ENCODE measurements at places on chromosomes 7 and 10.
A peak's percentile ranks its signal among the peaks of the same experiment; 100 is the strongest.

- H3K27ac ChIP-seq = no peak overlapping the region
- no peak for DNase-seq
- peaks cover 10% of the 10 kb centered on the region for H3K36me3 ChIP-seq
- H3K4me1 ChIP-seq = no peaks in the 10 kb centered on the region
- no peak overlapping the region for H3K4me3 ChIP-seq
These were observed 7.1 kb upstream of the GSTO1 start for GRCh38 chr10:104247513-104248146.

DNA sequence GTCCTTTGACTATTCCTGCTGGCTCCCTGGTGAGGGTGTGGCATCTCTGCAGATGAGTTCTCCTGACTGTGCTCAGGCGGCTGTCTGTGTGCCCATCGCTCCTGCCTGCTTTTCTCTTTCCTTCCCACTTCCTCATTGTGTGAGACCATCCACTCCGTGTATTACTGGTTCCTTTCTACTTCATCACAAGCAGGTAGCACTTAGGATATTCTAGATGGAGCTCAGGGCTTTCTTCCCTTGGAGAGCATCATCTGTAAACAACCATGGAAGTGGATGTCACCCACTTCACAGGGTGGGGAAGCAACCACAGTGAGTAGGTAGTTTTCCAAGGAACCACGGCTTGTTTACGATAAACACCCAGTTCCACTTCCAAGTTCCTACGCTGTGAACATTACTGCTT, 15.7 kb downstream of the DNAJB6 start:
- no peak for DNase-seq
- peaks cover 14% of the 10 kb centered on the region for H3K27me3 ChIP-seq
- peaks cover 50% of the 10 kb centered on the region for H3K4me1 ChIP-seq
- H3K36me3 ChIP-seq = peaks cover 20% of the 10 kb centered on the region

GRCh38 chr10:133275684-133276092, 980 bp downstream of the ADAM8 start:
- no peaks in the 10 kb centered on the region for H3K36me3 ChIP-seq
- no peaks in the 10 kb centered on the region for H3K4me1 ChIP-seq
- no peak for DNase-seq
- H3K4me3 ChIP-seq = no peak overlapping the region
- no peaks in the 10 kb centered on the region for H3K27me3 ChIP-seq
- no peak overlapping the region for H3K27ac ChIP-seq

DNA sequence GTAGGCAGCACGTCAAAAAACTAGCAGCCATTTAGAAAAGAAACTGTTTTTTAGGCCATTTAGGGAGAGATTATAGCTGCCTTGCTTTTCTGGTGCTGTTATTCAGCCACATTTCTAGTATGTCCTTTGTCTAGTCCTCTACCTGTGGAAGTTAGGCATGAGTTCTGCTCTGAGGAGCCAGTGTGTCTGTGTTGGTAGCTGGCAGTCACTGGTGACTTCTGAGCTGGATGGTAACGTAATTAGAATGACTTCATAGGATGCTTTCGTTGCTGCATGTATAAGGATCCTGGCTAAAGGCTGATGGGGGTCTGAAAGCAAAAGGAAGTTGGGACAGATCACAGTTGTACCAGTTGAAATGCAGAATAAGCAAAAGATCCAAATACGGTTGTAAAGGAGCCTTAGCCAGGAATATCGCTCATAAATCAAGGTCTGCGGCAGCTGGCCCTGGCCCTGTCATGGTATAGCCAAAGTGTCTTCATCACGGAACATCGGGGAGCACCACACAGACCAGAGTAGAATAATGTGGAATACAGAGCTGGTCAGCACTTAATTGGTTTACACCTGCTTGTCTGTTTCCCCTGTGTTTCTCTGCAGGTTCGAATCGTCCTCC, 226.7 kb downstream of the EXOC4 start:
- DNase-seq = no peak
- H3K36me3 ChIP-seq = no peaks in the 10 kb centered on the region
- H3K27ac ChIP-seq = no peak overlapping the region
- H3K27me3 ChIP-seq = peaks cover 1% of the 10 kb centered on the region

- peak overlapping the region; percentile 90 for H3K4me3 ChIP-seq
- H3K27me3 ChIP-seq = peaks cover 10% of the 10 kb centered on the region
- DNase-seq = peak; percentile 55
- no peaks in the 10 kb centered on the region for H3K4me1 ChIP-seq
- H3K36me3 ChIP-seq = peaks cover 6% of the 10 kb centered on the region
- H3K27ac ChIP-seq = peak overlapping the region; percentile 61
These were observed 6.3 kb upstream of the ZNF736 start for GRCh38 chr7:64307254-64308015.

DNA sequence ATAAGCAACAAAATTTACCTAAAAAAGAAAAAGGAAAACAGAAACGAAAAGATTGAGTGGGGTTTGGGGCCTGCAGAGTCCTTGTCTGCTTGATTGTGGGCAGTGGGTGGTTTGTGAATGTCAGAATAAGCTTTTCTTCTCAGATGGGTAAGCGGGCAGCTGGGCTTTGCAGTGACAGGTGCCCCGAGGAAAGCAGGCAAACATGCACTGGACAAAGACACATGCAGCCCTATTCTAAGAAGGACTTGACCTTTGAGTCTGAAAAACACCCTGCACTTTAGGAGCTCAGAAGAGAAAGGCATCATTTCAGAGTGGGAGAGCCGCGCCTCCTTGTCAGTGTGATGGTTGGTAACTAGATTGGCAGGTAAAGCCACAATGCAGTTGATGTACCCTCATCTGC, 562.7 kb downstream of the PTPRN2 start:
- no peak for DNase-seq
- peaks cover 10% of the 10 kb centered on the region for H3K27me3 ChIP-seq
- H3K27ac ChIP-seq = no peak overlapping the region
- H3K4me3 ChIP-seq = no peak overlapping the region
- H3K4me1 ChIP-seq = no peaks in the 10 kb centered on the region

GRCh38 chr10:117884093-117884492, 162.6 kb downstream of the RAB11FIP2 start:
- H3K27me3 ChIP-seq = no peaks in the 10 kb centered on the region
- H3K36me3 ChIP-seq = no peaks in the 10 kb centered on the region
- no peak for DNase-seq
- no peak overlapping the region for H3K27ac ChIP-seq
- H3K4me1 ChIP-seq = no peaks in the 10 kb centered on the region
- H3K4me3 ChIP-seq = no peak overlapping the region

DNA sequence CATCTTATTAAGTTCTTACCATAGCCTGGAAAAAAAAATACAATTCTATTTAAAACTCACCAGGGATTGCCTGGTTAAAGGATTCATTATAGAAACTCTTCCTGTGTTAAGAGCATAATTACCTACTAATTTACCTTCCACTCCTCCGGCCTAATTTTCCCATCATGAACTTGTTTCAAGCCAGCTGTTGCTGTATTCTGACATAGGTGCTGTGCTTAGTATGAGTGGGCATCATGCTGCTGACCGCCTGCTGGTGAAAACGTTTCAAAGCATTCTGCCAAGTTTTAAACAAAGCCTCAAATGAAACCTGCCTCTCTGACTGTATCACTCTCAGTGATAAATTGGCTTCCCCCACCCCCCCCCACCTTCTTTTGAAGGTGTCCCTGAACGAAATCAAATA, 47.8 kb upstream of the KCNMA1 start:
- no peak overlapping the region for H3K4me3 ChIP-seq
- H3K4me1 ChIP-seq = no peaks in the 10 kb centered on the region
- H3K27ac ChIP-seq = no peak overlapping the region
- DNase-seq = no peak
- H3K36me3 ChIP-seq = no peaks in the 10 kb centered on the region

GRCh38 chr10:73810735-73811465, 498 bp downstream of the NDST2 start:
- peak; percentile 27 for DNase-seq
- peaks cover 23% of the 10 kb centered on the region for H3K4me1 ChIP-seq
- peaks cover 36% of the 10 kb centered on the region for H3K36me3 ChIP-seq

GRCh38 chr7:40859965-40860543, 725.2 kb downstream of the SUGCT start:
- no peak overlapping the region for H3K27ac ChIP-seq
- H3K4me3 ChIP-seq = no peak overlapping the region
- H3K27me3 ChIP-seq = no peaks in the 10 kb centered on the region
- H3K4me1 ChIP-seq = no peaks in the 10 kb centered on the region
- no peaks in the 10 kb centered on the region for H3K36me3 ChIP-seq

DNA sequence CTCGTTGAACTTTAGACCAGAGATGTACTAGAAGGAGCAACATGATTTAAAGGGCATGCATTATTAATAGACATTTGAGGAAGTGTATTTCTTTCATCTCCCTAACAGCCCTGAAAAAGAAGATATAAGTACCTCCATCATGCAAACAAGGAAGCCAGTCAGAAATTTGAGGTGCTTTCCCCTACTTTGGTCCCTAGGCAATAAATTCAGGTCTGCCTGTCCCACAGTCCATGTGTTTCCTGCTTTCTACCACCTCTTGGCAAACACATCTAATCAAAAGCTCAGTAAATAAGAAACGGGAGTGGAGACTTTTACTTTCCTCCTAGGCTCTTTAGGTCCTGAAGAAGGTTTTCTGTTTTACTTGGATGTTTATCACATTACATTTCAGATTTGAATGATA, 5.2 kb upstream of the SEMA3C start:
- no peak for DNase-seq
- H3K27ac ChIP-seq = no peak overlapping the region
- H3K4me1 ChIP-seq = peaks cover 2% of the 10 kb centered on the region
- H3K4me3 ChIP-seq = no peak overlapping the region
- H3K36me3 ChIP-seq = no peaks in the 10 kb centered on the region

DNA sequence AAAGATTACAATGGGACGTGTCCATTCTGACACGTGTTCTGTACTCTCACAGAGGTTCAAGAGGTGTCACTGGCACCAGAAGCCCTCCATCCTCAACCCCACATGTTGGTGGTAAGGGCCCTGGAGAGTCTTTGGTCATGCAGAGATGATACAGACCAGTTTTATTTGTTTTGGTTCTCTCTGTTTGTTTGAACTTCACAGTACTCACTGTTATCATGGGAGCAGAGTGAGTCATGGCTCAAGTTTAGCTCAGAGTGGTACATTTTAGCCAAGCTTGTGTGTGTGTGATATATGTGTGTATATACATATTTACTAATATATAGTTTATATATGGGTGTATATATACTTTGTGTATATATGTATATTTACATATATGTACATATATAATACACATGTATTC, 935.6 kb downstream of the GRID1 start:
- no peaks in the 10 kb centered on the region for H3K27me3 ChIP-seq
- no peak overlapping the region for H3K27ac ChIP-seq
- H3K4me3 ChIP-seq = no peak overlapping the region
- H3K4me1 ChIP-seq = no peaks in the 10 kb centered on the region

DNA sequence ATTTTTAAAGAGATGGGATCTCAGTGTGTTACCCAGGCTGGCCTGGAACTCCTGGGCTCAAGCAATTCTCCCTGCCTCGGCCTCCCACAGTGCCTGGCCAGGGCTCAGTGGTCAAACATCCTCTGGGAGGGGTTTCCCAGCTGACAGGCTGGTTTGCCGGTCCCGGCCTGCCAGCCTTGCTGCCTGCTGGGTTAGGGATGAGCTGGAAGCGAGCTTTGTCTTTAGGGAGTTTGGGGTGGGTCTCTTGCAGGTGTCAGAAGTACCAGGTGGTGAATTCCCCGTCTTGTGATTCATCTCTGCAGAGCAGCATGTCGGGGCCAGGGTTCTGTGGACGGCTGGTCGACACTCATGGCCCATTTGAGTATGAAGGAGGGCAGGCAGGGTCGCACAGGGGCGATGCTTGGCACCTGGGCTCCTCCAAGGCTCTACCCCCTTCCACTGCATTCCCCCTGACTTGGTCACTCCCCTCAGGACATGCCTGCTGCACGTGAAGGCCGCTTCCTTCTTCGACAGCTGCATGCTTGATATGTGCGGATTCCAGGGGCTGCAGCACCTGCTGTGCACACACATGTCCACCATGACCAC, 30.3 kb downstream of the ZAN start:
- peaks cover 7% of the 10 kb centered on the region for H3K4me1 ChIP-seq
- no peak for DNase-seq
- H3K36me3 ChIP-seq = no peaks in the 10 kb centered on the region
- no peak overlapping the region for H3K27ac ChIP-seq

DNA sequence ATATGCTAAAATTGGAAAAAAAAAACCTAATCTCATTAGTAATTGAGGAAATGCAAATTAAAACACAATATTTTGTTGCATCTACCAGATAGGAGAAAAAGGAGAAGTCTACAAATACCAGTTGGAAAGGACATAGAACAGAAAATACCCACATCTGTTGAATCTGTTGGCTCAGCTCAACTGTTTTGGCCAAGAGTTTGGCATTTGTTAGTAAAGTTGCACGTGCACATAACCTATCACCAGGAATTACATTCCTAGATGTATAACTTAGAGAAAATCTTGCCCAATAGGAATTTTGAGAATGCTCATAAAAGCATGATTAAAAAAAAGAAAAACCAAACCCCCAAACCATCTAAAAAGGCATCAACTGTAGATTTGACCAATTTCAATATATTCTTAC, 282.1 kb upstream of the BMPER start:
- H3K27ac ChIP-seq = no peak overlapping the region
- no peak for DNase-seq
- no peaks in the 10 kb centered on the region for H3K4me1 ChIP-seq
- no peak overlapping the region for H3K4me3 ChIP-seq
- peaks cover 3% of the 10 kb centered on the region for H3K27me3 ChIP-seq
- H3K36me3 ChIP-seq = peaks cover 6% of the 10 kb centered on the region

DNA sequence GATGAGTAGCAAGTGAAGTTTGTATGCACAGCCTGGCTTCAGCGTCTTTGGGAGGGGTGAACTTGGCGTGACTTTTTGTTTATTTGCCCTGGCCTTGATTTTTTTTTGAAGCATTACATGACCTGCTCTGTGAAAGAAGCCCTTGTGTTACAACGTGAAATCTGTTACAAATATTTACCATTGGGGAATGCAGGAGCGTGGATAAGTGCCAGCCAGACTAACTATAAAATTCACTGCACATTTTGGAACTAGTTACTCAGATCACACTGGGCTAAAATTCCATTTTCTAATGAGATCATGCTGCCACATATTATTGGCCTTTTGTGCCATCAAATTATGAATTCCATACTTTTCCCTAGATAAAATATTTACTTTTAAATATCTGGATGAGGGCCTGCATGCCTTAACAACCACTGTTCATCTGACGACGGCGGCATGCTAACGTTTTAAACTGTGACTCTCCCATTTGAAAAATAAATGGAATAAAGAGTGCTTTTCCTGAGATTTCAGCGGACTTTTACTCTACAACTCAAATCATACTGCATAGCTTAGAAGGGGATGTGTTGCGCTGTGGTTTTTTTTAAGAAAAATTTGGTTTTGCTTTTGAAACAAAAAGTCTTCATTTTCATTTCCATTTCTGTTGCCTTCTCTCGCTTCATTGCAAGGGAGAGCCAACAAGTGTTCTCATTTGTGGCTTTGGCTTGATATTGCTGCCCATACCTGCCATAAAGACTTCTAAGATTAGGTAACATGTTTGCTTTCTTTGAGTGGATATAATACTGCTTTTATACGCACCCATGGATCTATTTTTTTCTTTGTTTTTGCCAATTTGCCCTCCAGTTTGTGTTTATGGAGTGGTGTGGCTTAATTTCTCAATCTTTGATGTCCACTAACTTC, 352.2 kb downstream of the TFEC start:
- no peak overlapping the region for H3K27ac ChIP-seq
- H3K36me3 ChIP-seq = no peaks in the 10 kb centered on the region
- H3K4me3 ChIP-seq = no peak overlapping the region
- no peaks in the 10 kb centered on the region for H3K4me1 ChIP-seq
- DNase-seq = no peak

All from endothelial cell (in vitro differentiated cells).